ENCODE measurements at places on chromosomes 1 and 21.

DNA sequence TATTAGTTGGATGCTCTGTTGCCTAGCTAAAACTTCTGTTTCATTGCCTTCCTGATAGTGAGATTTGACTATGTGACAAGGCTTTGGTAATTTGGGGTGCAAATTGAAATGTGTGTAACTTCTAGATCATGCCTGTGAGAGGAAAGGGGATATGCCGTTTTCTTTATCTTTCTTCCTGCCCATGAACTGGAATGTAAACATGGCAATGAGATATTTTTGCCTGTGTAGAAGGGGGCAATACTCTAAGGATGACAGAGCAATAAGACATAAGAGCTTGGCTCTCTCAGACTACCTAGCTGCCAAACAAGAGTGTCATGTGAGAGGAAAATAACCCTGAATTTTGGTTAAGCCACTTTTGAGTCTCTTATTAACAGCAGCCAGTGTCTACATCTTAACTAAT is 49.7 kb downstream of the RAP1A start:
- DNase-seq: no peak

GRCh38 chr1:111236379-111236778 is 8.9 kb downstream of the CHI3L2 start:
- no peak for DNase-seq

DNA sequence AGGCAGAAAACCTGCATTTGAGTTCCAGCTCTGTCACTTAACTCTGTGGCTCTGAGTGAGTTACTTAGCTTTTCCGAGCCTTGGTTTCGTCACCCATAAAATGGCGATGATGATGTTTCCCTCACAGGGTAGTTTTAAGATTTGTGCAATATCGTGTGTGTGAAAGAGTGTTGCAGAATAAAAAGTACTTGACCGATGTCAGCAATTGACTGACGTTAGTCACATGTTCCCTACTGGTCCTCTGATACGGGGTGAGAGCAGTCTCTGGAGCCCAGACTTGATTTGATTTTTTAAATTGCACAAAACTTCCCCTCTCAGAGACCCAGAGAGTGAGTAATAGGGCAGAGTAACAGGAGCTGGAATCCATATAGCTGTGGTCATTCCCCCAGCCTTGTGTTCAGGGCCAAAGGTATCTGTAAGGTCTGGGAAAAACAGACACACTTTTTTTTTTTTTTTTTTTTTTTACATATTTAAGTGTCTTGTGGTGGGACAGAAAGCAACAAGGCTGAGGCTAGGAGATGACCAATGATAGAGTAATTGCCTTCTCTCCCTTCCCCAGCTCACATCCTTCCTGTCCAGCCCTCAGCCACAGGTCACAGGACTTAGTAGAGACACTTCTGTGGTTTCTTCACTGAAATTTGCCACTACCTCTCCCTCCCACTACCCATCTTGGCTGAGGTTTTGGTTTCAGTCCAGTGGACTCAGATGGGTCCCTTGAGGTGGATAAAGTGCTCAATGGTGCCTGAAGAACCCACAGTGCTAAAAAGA is 2.0 kb downstream of the FCER1G start:
- peak; percentile 80 for DNase-seq

GRCh38 chr1:213686983-213687382 is 300.8 kb upstream of the PROX1 start:
- DNase-seq: no peak

GRCh38 chr1:40422630-40423263 is 27.5 kb upstream of the ZFP69B start:
- DNase-seq: no peak

DNA sequence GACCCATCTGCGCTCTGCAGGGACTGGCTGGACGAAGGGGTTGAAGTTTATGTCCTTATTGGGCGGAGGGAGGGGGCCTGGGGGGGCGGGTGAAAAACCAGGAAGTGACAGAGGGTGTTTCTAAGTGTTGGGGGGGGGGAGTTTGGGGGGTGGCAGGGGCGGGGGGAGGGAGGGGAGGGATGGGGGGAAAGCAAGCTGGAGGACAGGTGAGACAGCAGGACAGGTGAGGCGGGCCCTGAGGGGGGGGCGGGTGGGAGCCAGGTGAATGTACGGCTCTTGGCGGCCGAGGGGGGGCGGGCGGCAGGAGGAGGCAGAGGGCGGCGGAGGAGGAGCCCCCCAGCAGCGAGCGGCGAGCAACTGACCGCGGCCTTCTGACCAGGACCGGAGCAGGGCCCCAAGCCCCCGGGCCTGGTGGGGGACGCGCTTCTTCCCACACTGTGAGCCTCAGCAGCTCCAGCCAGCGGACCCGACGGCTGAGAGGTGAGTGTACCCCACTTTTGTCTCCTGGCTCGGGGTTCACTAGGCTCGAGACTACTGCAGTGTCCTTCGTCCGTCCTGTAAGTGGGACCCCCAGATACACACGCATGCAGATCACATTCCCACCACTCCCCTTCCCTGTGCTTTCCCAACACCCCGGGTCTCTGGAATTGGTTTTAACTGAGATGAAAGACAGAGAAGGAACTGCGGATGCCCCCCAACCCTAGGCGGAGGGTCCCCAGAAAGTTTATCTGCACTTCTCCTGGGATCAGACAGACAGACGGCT is at the start of gene ZBTB7B:
Gene ZBTB7B (plus strand): TSS at position 339 of the 763 bp plus-strand sequence. CDS start 11,859 bp downstream, outside the sequence.
- DNase-seq: no peak

DNA sequence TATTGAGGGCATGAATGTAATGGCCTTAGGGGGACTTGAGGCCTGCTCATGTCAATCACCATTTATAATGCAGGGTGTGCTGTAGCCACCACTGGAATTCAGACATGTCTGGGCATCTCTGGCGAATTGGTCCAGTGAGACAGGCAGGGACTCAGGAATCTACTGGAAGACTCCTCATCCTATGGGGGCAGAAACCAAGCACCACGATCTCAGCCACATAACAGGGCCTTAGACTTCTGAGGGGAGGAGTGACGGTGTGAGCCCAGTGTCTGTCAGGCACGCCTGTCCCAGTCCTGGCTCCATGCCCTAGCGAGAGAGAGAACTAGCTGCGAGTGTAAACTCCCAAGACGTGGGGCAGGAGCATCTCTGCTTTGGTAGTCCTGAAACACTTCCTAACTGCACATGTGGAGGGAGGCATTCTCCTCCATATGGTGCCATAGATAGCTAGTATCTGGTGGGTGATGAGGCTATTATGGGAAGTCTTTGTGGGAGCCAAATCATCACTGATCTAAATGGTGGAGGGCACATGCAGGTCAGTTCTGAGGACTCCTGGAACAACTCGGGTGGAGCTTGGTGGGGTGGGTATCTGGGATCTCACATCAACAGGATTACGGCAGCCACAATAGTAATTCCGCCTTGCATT is 29.8 kb upstream of the KIAA0040 start:
- DNase-seq: no peak

DNA sequence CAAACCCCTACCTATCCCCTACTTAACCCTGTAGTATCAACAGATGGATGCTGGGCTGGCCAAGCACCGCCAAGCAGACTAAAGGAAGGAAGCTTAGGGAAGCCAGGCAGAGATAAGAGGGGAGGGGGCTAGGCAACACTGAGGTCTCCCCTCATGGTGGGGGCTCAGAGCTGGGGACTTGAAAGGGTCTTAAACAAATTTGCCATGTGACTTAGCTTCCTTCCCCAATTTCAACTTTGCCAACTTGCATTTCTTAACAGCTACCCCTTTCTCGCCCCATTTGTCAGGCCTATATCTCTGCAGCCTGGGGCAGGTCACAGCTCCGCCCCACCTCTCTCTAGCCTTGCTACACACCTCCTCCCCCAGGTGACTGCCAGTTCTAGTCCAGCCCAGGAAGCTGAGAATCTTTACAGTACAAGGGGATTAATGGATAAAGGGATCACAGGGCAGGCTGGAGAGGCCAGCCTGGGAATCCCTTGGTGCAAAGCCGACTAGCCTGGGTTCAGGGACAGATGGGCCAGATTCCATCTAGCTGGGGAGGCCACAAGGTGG is 3.4 kb downstream of the KIF21B start:
- DNase-seq: peak; percentile 63

- no peak for DNase-seq
Observed at GRCh38 chr1:113663165-113663951, 95.9 kb downstream of the PHTF1 start.

- DNase-seq: no peak
Observed at GRCh38 chr1:232622378-232622777, 7.6 kb downstream of the SIPA1L2 start.

- DNase-seq: no peak
Observed at GRCh38 chr1:246587032-246587431, 20.8 kb downstream of the CNST start.

DNA sequence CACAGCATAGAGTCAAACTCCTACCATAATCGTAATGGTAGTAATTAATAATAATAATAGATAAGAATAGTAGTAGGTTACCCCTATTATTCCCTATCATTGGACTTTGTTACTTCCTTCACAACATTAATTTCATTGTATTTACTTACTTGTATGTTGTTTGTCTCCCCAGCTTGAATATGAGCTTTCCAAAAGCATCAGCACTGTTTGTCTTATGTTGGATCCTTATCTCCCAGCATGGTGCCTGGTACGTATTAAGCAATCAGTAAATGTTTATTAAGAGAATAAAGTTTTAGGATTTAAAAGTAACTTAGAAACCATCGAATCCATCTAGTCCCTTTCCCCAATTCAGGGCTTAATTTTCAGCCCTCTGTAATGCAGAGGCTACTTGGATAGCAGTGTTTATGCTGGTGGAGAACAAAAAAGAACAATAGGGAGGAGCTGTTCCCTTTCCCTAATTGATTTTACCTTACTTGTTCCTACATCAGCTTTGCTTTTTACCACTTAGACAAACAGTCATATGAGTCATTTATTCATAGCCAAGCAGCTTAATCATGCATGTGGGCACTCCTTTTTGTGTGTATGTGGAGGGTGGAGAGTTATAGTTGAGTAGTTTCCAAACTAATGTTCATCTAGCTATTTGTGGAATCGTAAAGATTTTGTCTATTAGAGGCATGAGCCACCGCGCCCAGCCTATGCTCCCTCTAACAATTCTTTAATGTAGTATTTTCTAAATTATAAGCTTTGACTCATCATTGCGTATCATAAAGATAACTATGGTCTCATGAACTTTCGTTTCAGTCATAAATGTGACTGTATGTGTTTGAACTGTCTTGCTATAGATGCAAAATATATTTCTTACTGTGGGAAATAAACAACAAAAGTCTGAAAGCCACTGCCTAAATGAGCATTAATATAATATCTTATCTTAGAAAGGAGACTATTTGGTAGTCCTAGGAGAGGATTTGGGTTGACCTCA is 20.9 kb upstream of the DR1 start:
- no peak for DNase-seq

DNA sequence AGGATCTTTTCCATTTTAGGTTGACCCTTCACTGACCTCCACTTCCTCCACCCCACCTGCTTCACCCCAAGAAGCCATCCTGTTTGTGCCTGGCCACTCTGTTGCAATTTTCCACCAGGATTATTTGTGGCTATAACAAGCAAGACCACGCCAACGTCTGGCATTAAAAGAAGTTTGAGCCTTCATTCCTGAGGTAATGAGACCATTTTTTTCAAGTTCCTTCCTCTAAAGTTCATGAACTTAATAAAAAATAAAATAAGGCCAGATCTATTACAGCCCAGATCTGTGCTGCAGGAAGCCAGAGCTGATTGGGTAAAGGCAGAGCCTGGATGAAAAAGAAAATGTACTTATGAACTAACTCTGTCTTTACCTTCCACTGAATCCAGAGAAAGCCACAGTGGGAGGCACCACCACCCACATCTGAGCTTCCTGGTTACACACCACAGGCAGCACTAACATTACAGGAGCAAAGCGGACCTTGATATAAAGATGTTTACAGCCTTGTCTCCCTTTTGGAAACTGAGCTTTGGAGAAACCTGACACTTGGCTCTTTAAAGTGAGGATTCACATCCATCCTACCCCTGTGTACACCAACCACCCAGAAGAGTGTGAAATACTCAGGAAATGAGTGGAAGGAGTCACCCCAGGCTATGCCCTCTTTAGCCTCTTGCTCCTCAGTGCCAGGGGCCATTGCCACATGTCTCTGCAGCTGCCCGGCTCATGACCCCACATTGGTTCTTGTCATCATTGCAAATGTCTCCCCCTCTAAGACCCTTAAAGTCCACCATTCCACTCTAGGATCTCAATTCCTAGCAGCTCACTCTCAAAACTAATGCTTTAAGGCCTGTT is 293.6 kb downstream of the PLPP3 start:
- no peak for DNase-seq

DNA sequence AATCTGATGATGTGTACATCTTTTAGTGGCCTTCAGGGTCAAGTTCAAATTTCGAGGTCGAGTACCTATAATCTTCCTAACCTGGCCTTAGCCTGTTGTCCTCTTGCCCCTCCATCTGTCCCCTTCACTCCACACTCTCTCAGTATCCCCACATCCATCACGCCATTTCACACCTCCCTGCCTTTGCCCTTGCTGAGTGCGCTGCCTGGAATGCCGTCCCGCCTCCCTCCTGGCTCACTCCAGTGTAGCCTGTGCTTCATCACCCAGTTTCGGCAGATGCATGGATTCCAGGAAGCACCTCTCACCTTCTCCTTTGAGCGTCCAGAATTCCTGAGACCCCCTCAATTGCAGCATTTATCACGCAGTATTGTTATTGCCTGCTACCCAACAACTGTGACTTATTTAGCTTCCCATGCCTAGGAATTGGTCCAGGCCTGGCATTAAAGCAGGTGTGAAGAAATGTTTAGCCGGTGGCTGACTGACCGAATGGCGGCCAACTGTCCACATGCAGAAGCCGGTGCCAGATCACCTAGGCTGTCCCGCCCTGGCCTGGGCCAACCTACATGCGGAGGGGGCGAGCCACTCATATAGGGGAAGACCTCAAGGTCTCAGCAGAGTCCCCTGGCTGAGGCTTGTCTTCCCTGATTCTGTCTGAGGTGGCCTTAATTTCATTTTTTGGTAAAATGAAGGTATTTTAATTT is 34.5 kb downstream of the MYOM3 start:
- no peak for DNase-seq

GRCh38 chr1:203799157-203799556 is 3.7 kb downstream of the ZBED6 start:
- no peak for DNase-seq

DNA sequence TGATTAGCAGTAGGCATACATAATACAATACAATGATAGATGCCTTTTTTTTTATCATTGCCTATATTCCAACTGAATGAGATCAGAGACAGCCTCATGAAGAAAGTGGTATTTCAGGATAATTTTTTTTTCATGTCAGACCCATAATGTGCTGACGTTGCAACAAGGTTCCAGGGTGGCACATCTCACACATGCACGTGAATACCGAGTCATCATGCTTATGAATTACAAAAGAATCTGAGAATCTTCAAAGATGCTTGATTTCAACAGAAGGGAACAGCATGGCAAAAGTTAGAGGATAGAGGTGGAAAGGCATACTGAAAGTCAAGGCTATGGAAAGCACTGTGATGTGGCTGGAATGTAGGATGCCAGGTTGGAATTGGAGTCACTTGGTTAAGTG is 5.0 kb upstream of the RNF11 start:
- DNase-seq: no peak
